ENCODE measurements at places on chromosomes 7 and 10.

- no peak for DNase-seq
Measured at GRCh38 chr10:119509909-119510451, 32.5 kb downstream of the RGS10 start.

GRCh38 chr7:2452074-2452507 is 24.1 kb downstream of the GRIFIN start:
- no peak for DNase-seq

DNA sequence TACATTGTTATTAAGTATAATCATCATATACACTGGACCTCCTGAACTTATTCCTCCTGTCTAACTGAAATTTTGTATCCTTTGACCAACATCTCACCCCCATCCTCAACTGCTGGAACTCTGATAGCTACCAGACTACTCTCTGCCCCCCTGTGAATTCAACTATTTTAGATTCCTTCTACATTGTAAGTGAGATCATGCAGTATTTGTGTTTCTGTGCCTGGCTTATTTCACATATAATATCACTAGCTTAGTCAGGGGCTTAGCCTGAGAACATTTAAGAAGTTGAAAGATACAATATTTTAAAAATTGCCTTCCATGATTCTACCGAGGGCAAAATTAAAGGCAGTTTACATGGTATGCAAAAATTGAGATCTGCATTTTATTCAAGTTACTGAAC is 26.9 kb downstream of the STAMBPL1 start:
- DNase-seq, result no peak

GRCh38 chr7:124566583-124566982 is 199.0 kb downstream of the GPR37 start:
- no peak for DNase-seq

- no peak for DNase-seq
Measured at GRCh38 chr10:15385552-15386455, 14.7 kb upstream of the FAM171A1 start.

DNA sequence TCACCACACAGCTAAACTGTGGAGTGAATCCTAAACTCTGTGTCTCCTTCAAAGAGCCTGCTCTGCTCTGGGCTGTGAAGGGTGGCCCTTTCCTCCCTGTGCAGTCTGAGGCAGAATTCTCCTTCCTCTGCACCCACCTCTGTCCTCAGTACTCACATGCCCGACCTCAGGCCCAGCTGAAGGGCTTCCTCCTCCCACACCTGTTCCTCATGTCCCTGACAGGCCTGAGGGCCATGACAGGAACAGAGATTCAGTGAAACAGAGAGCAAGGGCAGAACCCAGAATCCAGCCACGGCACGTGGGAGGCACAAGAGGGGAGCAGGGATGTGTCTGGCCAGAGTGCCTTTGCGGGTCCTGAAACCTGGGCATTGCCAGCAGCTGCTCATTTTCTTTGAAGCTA is 13.9 kb downstream of the CREB3L2 start:
- DNase-seq, result no peak

- no peak for DNase-seq
Measured at GRCh38 chr7:17497549-17498167, 199.2 kb downstream of the AHR start.

GRCh38 chr10:126948355-126949160 is 43.3 kb downstream of the DOCK1 start:
- no peak for DNase-seq

DNA sequence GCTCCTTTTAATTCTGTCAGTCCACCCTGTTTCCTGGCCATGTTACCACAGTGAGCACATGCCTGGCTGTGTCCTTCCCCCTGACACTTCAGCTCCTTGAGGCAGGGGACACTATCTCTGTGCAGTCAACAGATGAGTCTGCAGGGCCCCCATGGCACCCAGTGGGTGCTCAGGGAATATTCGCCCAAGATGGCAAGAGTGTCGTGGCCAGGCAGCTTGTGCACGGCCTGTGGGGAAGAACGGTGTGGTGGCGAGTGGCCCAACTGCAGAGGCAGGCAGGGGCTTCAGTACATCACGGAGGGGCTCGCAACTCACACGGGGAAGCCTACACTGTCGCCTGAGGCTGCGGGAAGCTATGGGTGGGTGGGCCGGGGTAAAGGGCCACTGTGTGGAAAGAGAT is 91.1 kb downstream of the TRRAP start:
- no peak for DNase-seq

DNA sequence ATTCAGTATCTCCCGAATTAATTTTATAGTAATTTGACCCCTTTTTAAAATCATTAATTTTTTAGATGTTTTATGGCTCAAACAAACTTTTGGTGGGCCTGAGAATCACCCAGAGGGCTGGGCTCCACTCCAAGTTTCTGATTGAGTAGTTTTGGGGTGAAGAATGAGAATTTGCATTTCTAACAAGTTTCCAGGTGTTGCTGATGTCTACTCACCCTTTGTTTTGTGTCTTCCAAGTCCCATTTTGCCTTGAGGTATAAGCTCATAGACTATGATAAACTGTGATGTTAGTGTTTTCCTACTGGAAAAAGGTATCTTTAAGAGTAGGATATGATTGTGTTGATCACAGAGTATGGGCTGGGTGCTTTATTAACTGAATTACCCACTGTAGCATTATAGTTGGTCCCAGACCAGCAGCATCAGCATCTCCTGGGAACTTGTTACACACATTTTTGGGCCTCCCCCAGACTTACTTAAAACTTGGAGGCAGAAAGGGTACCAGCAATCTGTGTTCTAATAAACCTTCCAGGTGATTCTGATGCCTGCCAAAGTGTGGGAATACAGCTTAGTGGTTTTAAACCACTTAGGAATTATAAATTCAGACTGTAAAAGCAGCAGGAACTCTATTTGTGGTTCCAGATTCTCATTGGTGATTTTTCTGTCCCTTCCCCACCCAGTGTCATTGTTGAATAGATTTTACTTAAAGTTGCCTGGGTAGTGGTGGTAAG is 19.1 kb downstream of the ZNRF2 start:
- no peak for DNase-seq

GRCh38 chr10:130634816-130635215 is 498.6 kb downstream of the GLRX3 start:
- no peak for DNase-seq

DNA sequence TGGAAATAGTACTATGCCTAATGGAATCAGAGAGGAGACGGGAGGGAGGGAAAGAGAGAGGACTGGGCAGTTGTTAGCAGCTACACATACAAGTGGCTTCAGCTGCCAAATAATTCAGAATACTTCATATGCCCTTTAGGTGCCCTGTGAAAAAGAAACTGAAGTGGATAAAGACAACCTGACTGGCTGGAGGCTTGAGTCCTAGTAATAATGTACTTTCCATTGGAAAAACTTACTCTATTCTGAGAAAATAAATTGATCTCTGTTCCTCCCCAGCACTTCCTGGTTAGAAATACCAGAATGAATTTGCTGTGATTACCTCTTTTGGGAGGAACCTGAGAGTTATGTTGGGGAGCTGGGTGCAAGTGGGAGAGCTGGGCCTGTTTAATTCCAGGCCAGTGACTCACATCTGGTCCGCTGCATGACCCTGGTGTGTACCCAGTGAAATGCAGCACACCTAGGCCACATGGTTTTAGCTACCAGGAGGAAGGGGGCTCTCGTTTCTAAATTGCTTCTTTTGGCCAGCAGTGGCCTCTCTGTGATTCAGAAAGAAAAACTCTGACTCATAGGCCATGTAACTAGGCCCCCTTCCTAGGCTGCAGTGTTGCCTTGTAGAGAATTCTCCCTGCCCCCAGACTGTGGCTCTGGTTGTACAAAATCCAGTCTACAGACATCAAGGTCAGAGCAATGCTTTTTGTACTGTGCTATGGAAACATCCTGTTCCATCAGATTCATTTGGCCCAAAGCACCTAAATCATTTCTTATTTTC is 6.5 kb downstream of the AGFG2 start:
- no peak for DNase-seq

DNA sequence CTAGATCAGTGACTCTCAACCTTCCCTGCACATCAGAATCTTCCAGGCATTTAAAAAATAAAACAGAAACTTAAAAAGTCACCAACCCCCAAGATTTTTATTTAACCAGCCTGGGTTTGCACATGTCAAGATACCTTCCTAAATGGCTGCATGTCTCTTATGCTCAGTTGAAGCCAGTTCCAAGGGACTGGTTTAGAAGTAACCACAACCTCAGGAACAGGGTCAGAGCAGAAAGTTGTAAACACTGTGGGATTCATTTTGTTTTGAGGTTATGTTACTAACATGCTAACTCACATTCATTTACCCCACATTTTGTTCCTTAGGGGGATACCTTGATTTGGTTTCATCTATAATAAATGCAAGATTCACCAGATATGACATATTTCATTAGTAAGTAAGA is 72.9 kb downstream of the PKD1L1 start:
- no peak for DNase-seq

DNA sequence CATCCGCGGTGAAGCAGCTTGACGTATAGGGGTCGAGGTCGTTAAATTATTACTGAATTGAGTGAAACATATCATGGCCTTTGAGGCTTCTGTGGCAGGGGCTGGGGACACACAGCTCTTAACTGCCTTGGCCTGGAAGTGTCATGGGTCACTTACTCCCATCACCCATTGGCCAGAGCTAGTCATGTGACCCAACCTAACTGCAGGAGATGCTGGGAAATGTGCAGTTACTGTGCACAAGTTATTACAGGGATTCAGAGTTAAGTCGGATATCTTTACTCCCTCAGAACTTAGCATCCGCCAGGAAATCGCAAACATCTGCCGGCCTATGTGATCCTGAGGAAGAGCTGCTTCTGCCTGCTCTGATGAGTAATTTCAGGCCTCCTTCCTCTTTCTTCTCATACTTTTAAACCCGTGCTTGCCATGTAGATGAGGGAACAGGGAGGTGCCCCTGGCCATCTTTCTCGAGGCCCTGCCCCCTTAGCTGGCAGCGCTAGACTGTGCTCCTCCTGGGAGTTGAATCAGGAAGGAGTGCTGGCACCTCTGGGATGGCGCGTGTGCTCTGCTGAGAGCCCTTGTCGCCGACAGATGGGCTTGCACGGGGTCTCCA is 203.6 kb downstream of the TCF7L2 start:
- no peak for DNase-seq

DNA sequence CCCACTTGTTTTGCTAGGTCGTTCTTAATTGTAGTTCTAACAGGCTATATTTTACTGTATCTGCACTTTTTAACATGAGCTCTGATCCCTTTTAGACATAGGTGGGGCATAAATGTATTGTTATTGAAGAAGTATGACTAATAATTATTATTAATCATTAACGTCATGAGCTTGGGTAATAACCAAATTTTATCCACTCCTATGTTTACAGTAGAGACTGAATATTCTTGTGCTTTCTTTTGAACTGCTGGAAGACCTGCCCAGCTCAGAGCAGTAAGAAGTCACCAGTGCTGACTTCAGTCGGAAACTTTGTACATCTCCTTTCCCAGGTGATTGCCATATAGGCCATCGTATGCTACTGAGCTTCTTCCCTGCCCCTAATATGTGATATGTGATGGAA is 18.7 kb downstream of the PKD2L1 start:
- no peak for DNase-seq

DNA sequence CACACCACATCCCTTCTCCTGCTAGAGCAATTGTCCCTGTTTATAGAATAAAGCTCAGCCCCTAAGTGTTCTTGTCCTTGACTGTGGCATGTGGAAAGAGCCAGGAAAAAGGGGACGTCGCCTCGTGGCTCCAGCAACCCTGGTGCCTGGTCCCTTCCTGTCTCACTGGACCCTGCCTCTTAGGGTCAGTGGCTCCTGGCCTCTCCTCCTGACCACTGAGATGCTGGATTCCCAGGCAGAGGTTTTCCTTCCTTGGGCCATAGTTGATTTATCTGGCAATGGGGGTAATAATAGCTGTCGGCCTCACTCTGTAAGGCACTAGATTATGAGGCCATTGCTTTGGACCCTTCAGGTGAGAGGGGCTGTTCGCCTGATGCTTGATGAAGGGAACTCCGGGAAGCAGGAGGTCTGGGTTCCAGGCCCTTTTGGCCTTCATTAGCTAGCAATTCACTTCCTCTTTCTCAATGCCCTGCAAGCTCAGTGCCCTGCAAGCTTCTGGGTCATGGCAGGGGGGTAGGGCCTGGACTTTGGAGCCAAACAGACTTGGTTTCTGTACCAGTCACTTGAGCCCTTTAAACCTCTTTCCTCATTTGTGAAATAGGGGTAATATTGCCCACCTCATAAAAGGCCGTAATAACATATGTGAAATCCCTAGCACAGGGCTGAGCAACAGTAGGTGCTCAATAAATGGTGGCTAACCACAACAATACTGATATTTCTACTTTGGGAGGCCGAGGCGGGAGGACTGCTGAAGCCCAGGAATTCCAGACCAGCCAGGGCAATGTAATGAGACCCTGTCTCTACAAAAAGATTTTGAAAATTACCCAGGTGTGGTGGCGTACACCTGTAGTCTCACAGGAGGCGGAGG is 1.1 kb downstream of the ASL start:
- DNase-seq, result no peak

GRCh38 chr10:28284126-28284525 is 18.7 kb downstream of the MPP7 start:
- DNase-seq, result no peak

DNA sequence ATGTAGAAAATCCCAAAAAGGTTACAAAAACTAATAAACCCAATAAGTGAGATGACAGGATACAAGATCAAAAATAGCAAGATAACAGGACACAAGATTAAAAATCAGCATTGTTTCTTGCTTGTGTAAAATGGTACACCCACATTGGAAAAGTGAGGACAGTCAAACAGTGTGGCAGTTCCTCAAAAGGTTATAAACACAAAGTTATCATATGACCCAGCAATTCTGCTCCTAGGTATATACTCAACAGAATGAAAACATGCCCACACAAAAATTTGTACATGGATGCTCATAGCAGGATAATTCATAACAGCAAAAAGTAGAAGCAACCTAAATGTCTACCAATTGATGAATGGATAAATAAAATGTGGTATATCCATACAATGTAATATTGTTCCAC is 105.8 kb downstream of the ARMH3 start:
- DNase-seq, result no peak

- DNase-seq, result no peak
Measured at GRCh38 chr7:105839266-105839665, 37.1 kb downstream of the ATXN7L1 start.

DNA sequence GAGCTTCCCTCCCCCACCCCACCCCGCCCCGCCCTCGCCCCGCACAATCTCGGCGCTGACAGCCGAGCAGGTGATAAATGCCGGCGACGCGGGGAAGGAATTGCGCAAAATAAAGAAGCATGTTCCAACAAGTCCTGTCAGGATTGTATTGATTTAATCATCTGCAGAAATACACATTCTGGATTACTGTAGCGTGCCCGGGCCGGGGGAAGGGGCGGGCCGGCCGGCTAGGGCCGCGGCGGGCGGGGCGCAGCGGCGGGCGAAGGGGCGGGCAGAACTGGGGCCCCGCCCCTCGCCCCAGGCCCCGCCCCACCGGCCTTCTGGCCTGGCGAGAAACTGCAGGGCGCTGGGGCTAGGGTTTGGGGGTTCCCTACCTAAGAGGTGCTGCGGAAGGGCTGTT is 88.9 kb upstream of the PAX2 start:
- DNase-seq, result no peak

GRCh38 chr7:1526271-1526754 is 4.2 kb upstream of the MAFK start:
- no peak for DNase-seq

- DNase-seq, result no peak
Measured at GRCh38 chr7:44617225-44617890, 10.9 kb downstream of the OGDH start.

GRCh38 chr7:55970978-55971377 is 6.6 kb downstream of the NIPSNAP2 start:
- DNase-seq, result no peak

- no peak for DNase-seq
Measured at GRCh38 chr10:6987536-6987945, 407.5 kb upstream of the PRKCQ start.

Data from stimulated activated CD8-positive, alpha-beta memory T cell treated with anti-CD3 and anti-CD28 coated beads, Interleukin-2, amount 100 ng/mL, for 1 hour (primary cell).